ENCODE measurements at places on chromosomes 7 and 10.

- no peak for DNase-seq
Observed at GRCh38 chr10:106935978-106936451, 228.5 kb downstream of the SORCS1 start.

DNA sequence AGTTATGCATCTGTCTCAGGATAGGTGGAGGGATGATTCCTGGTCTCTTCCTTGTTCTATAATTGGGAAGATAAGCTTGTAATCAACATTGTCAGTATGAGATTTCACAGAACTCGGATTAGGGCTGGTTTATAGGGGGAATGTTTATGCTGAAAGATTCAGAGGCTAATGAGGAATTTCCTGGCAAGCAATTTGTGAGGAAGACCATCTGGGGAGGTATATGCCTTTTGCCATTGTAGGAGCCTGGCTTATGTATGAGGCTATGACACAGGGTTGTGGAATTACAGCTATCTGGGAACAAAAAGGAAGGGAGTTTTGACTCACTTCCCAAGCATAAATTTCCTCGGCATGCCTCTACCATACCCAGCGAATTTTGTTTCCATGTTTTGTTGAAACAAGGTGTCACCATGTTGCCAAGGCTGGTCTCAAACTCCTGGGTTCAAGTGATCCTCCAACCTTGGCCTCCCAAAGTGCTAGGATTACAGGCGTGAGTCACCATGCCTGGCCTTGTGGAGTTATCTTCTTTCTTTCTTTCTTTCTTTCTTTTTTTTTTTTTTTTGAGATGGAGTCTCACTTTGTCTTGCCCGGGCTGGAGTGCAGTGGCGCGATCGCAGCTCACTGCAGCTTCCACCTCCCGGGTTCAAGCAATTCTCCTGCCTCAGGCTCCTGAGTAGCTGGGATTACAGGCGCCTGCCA is 1.6 kb upstream of the COPS6 start:
- no peak for DNase-seq

GRCh38 chr10:73019100-73019499 is 64.5 kb upstream of the PLA2G12B start:
- no peak for DNase-seq

- DNase-seq: no peak
Observed at GRCh38 chr10:26566525-26567350, 128.6 kb downstream of the APBB1IP start.

DNA sequence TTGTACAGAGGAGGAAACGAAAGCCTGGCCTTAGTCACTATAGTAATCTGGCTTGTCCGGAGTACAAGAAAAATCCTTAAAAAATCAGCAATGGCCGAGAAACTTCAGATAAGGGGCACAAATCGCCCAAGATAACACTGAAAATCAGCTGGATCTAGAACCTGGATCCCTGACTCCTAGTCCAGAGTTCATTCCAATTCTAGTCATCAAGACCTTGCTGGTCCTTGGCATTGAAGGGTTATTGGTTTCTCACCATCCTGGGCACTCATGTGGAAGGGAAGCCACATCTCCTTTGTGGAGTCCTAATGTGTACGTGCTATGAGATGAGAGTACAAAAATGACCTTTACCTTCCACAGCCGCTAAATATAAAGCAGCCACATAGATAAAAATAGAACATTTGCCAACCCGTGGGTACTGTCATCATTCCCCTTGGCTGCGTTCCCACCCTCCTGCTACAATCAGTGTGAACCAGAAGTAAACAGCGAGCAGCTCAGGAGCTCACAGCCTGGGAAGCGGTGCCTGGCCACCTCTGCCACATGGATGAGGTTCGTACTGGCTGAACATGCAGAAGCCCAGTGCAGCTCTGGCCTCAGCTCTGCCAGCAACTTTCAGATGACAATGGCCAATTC is 116.0 kb upstream of the PDLIM1 start:
- no peak for DNase-seq

DNA sequence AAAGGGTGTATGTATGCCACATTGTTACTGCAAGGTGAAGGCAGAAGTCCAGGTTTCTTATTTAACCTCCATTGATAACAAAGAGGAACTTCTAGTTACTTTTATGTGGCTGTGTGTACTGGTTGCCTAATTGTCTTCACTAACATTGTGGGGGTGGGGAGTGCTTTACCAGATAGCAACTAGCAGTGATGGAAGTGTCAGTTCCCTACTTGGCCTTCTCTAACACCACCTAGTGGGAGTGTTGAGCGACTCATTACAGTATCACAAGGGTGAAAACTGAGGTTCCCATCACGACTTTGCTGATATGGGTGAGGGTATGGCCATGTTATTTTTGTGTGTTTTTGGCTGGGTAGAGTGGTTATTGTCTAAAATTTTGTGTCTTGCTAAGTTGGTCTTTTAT is 274.4 kb downstream of the THSD7A start:
- no peak for DNase-seq

GRCh38 chr10:97531401-97531986 is 32.8 kb downstream of the UBTD1 start:
- no peak for DNase-seq

- DNase-seq: no peak
Observed at GRCh38 chr10:95837783-95838182, 70.0 kb upstream of the CC2D2B start.

DNA sequence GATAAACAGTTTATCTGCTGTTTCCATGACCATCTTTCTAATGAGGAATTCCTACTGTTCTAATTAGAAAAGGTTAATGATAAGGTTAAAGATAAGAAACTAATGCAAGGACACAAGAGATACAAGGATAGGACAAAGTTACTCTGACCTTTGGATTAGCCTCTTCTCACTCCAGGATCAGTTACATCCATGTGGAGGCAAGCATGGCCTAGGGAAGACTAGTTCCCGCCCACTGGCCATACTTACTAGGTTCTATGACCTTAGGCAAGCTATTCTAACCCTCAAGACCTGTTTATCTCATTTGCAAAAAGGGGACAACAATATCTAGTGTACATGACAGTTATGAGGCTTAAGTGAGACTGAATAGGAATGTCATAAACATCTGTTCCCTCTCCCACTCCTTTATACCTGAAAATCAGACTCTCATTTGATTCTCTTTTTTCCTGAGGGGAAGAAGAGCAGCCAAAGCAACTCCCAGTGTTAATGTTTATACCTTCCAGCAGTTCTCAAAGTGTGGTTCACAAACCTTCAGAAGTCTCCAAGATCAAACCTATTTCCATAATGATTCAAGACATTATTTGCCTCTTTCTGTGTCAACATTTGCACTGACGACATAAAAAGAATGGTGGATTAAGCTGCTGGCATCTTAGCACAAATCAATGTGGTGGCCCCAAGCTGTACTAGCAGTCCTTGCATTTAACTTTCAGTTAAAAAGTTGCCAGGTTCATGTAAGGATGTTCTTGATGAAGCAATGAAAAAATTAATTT is 72.0 kb downstream of the SRPK2 start:
- DNase-seq: no peak

All from activated T-helper 2 cell treated with anti-CD3 and anti-CD28 coated beads, Interferon-gamma antibody, Interleukin-2, Interleukin-4, amounts not matched to agents 10 μg/mL and 5 μg/mL and 100 μg/mL, durations not matched to agents 14 hours and 24 hours and 36 hours (primary cell).